ENCODE measurements at places on chromosomes 4 and X.

GRCh38 chr4:130486186-130486585 is 1390.2 kb downstream of the C4orf33 start:
- no peak for DNase-seq

GRCh38 chr4:173936861-173937260 is 346.6 kb downstream of the FBXO8 start:
- DNase-seq, result no peak

DNA sequence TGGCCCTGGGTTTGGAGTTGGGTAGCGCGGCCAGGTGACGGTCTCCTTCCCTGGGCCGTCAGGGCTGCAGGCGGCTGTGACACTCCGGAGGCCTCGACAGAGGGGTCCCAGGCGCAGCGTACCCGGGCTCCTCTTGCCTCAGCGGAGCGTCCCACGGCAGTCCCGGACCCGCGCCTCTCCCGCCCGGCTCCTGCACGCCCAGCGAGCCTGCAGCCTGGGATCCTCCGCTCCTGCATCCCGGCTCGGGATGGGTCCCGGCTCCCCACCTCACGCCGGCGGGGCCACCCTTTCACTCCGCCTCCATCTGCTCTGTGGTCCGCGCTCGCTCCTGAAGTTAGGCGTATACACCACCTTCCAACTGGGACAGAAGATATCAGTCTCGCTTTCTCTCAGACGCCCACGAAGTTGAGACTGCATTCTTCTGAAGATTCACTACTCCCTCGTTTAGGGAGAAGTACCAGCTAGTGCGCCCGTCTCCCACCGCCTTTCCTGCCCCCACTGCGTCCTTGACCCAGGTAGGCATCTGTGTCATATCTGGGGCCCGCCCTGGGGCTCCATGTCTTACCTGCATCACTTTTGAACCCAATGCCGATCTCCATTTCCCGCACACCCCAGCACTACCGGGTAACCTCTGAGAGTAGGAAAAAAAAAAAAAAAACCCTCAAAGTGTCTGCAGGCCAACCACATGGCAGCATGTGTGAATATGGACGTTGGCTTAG is 32.3 kb upstream of the KDR start:
- DNase-seq, result no peak

- DNase-seq, result no peak
Observed at GRCh38 chrX:69143530-69143929, 21.7 kb downstream of the PJA1 start.

DNA sequence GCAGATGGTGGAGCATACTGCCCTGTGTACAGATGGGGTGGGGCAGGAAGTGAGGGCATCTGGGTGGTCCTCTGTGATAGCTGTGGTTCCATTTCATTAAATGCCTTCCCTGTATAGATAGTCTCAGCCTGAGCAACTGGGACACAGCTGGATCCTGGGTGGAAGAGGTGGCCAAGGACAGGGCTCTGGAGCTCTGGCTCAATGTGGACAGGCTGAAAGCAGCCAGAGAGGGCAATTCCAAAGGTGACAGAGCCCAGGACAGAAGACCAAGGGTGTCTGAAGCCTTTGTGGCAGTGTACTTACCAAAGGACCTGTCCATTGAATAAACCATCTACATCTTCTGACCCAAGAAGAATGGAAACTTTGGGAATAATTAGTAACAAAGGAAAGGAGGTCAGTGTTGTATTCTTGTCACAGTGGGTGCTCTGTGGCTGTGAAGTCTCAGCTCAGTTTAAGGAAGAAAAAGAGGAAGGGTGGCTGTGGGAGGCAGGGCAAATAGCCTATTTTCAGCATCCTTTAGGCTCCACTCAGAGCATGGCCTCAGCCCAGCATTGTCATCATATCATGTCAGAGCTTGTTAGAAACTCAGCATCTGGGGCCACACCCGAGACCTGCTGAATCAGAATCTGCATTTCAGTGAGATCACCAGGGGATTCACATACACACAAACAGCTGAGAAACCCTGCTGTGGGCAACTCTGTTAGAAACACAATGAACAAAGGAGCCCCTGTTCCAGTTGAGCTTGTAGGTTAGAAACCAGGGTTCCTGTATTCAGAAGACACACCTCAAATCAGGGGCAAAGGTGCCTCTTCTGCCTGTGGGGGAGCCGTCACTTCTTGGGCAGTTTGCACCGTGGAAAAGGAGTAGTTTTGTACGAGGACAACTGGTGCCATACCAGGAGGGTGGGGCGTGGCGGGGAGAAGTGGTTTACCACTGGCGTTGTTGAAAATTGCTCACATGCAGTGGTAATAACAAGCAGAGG is 168.6 kb downstream of the PTTG2 start:
- DNase-seq, result no peak

DNA sequence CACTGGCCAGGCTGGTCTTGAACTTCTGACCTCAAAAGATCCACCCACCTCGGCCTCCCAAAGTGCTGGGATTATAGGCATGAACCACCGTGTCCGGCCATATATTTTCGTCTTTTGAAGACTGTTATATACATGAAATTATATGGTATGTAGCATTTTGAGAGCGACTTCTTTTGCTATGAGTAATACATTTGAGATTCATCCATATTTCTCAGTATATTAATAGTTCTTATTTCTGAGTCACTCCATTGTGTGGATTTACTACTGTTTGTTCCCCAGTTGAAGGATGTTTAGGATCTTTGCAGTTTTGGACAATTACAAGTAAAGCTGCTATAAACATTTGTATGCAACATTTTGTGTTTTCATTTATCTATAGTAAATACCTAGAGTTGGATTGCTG is 34.9 kb downstream of the GNL3L start:
- no peak for DNase-seq

- no peak for DNase-seq
Observed at GRCh38 chr4:173231916-173232315, 63.3 kb downstream of the GALNT7 start.

GRCh38 chrX:119935215-119935874 is 8.2 kb downstream of the NKAP start:
- no peak for DNase-seq

- DNase-seq, result no peak
Observed at GRCh38 chrX:131764216-131764615, 220.3 kb downstream of the OR13H1 start.

DNA sequence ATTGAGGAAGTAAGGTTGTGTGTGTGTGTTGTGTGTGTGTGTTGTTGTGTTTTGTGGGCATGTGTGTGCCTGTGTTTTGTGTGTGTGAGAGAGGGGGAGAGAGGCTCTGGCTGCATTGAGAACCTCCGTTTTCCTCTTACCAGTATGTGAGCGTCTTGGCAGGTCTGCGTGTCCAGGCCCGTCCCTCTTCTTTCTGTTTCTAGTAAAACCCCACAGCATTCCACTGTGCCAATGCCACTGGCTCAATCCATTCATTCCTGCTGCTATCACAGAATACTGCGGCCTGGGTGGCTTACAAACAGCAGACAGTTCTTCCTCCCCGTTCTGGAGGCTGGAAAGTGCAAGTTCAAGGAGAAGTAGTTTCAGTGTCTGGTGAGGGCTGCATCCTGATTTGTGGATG is 15.5 kb upstream of the HTRA3 start:
- DNase-seq, result no peak

GRCh38 chr4:157219711-157220370 is 687 bp upstream of the GRIA2 start:
- DNase-seq, result no peak

- no peak for DNase-seq
Observed at GRCh38 chr4:27272217-27272616, 411.6 kb downstream of the STIM2 start.

DNA sequence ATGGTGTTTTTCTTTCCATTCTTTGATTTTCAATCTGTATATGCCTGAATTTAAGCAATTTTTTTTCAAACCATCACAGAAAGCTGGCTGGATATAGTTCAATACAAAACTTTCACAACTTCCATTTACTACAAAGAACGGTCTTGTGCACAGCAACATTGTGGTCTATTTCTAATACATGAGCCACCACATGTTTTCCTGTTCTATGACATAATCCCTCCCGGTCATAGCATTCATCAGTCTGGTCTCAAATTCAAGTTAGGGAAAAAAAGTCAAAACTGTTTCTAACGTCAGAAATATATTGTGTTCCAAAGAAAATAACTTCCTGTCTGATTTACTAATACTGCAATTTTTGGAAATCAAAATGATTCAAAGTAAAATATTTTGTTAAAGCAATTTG is 7.5 kb upstream of the CXCL6 start:
- DNase-seq, result no peak

DNA sequence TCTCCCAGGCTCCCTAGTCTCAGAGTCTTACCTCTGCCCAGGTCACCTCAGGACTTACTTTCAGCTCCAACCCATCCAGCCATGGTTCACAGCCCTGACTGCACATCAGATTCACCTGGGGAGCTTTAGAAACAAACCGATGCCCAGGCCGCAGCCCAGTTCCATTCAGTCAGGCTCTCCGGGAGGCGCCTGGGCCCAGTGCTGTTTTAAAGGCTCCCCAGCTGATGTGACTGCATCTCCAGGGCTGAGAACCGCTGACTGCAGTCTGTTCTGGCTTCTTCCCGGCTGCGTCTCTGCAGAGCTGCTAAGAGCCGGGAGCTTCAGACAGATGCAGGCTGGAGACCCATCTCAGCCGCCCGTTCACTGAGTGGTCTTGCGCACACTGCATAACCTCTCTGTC is 44.4 kb upstream of the LGI2 start:
- DNase-seq, result no peak

DNA sequence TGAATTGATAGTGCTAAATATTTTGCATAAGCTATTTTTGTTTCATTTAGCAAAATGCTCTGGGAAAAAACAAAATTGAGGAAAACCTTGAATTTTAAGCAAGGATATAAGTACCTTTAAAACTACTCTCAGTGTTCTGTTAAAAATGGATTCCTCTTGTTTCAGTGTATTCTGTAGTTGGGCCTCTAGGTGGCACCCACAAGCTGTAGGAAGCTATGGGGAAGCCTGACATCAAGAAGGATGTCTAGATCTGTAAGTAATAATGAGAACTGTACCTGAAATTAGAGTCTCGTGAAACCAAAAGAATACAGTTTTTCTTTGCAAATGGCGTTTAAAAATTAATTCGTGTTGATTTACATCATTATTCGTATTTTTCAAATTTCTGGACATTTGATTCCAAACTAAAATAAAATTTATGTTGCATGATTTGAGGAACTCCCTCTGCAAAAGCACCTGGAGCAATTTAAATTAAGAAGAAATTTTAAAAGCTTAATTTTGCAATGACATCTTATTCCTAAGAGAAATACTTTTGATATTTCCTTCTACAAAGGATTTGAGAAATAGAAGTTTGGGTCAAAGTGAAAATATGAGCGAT is 51.2 kb downstream of the TMPRSS11E start:
- no peak for DNase-seq

- no peak for DNase-seq
Observed at GRCh38 chr4:153366486-153366885, 22.0 kb downstream of the MND1 start.
